Stimulated activated CD8-positive, alpha-beta memory T cell treated with anti-CD3 and anti-CD28 coated beads, Interleukin-4, amount 100 ng/mL, for 1 hour (primary cell): ENCODE measurements at places on chromosomes 1 and 21.
A peak's percentile ranks its signal among the peaks of the same experiment; 100 is the strongest.

DNA sequence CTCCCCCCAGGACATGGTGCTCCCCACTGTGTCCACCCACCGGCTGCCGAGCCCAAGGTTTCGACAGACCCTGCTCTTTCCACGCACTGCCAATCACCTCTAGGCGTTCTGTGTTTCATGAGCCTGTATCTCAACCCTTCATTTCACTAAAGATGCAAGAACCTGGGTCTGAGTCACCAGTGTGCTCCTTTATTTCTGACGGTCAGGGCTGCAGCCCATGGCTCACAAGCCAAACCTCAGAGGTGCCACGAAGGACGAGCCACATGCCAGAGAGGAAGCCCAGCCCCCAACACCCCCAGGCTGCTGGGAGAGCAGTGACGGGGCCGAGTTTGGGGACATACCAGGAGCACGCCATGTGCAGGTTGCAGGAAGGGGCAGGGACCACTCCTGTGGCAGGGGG, 79.2 kb upstream of the ARHGEF16 start:
- no peak for DNase-seq

DNA sequence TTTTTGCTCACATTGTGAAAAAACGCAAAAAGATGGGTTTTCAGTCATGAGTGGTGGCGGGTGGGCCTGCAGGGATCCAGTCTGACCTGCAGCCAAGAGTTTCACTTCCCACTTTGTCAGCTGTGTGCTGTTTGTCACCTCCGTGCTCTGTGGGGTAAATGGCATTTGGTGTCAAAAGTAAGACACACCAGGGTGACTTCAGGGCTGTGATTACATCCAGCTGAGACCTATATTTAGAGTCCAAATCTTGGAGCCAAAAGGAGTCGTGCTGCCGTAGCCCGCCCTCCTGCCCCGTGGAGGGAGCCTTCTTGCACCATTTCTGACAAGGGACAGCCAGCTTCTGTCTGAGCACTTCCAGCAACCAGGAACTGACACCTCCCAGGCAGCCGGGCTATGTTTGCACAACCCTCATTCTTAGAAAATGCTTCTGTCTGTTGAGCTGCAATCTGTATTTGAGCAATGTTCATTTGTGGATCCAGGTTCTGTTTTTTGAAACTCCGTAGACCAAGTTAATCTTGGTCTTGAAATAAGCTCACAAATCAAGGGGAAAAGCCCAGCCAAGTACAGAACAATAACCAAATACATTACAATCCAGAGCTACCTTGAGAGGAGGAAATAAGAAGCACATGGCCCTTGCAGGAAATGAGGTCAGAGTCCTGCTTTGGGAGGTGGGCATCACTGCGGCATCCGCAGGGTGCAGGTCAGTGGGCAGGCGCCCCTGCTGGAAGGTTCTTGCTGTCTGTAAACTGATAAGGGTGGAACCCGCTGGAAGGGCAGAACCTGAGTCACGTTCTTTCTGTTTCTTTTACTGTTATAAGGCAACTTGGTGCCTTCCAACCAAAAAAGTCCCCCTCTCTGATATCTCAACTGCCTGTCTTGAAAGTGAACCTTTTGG, 14.4 kb downstream of the ABCG1 start:
- no peak for DNase-seq

- no peak for DNase-seq
Measured at GRCh38 chr1:157695417-157695816, 5.2 kb downstream of the FCRL3 start.

GRCh38 chr1:61674221-61674620, 50.7 kb downstream of the TM2D1 start:
- no peak for DNase-seq

GRCh38 chr1:222099746-222100145, 357.9 kb upstream of the DUSP10 start:
- DNase-seq = no peak

- no peak for DNase-seq
Measured at GRCh38 chr1:228857611-228858010, 122.3 kb downstream of the RHOU start.

DNA sequence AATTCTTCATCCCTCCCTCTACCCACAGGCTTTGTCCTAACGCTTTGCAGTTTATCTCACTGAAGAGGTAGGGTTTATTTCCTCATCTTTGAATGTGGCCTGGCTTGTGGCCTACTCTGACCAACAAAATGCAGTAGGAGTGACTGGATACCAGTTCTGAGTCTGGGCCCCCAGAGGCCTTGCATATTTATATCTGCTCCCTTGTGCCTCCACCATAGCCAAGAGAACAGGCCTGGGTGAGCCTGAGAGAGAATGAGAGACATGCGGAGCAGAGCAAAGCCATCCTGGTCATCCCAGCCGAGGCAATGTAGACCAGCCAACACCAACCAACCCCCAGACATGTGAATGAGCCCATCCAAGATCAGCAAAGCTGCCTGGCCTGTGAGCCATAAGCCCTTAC, 30.3 kb downstream of the SMIM12 start:
- no peak for DNase-seq

GRCh38 chr1:109193653-109194590, 19.8 kb upstream of the SARS1 start:
- no peak for DNase-seq

GRCh38 chr1:192726820-192727504, 81.9 kb upstream of the RGS2 start:
- DNase-seq = no peak

- DNase-seq = no peak
Measured at GRCh38 chr1:203206129-203206687, 19.7 kb upstream of the CHI3L1 start.

- no peak for DNase-seq
Measured at GRCh38 chr1:23422241-23422877, 2.2 kb downstream of the TCEA3 start.

GRCh38 chr1:20185834-20186782, at the start of the genes PLA2G2C and UBXN10:
PLA2G2C (minus strand) TSS chr1:20186518; CDS start chr1:20177363, 9,155 bp downstream.
UBXN10 (plus strand) TSS chr1:20186096; CDS start chr1:20190562, 4,466 bp downstream.
- DNase-seq = no peak

DNA sequence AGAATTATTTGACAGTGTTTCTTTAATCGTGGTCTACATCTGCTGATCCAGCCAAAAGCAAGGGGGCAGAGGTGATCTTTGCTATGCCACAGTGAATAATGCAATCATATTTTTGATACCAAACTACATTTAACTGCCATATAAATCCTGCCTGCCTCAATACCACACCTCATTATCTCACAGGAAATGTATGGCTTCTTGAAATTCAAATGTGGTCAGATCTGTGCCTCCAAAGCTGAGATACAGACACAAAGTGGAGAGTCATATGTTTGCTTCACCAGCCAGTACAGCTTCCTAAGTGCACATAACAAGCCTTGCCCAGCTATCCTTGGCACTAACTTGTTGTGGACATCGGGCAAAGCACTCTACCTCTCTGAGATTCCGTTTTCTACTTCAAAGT, 250.0 kb upstream of the NFIA start:
- no peak for DNase-seq

- DNase-seq = no peak
Measured at GRCh38 chr1:85849660-85850059, 141.4 kb upstream of the ZNHIT6 start.

DNA sequence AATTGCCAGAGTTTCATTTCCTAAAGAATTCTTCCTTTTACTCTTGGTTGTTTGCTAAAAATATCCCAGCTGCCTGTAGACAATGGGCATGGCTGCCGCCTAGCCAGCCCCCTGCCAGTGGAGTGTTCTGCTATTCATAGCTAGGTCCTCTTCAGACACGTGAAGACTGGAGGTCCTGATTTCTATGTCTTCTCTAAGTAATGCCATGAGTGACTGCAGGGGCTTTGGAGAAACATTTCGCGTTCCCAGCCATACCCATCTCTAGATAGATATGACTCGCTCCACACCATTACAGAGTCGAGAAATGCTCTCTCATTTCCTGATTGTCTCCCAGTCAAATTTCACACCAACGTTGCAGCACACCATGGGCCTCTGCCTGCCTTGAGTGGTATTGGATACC, 99.5 kb upstream of the BACE2 start:
- no peak for DNase-seq

DNA sequence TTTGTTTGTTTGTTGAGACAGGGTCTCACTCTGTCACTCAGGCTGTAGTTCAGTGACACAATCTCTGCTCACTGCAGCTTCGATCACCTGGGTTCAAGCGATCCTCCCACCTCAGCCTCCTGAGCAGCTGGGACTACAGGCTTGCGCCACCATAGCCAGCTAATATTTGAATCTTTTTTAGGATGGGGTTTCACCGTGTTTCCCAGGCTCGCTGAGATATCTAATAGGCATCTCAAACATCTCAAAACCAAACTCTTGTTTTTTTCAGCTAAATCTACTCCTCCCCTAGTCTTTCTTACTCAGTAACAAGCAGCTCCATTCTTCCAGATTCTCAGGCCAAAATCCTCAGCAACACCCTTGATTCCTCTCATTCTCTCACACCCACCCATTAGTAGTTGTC, 22.0 kb upstream of the SRRM1 start:
- DNase-seq = no peak

GRCh38 chr1:216904471-216904870, 181.2 kb upstream of the ESRRG start:
- no peak for DNase-seq

DNA sequence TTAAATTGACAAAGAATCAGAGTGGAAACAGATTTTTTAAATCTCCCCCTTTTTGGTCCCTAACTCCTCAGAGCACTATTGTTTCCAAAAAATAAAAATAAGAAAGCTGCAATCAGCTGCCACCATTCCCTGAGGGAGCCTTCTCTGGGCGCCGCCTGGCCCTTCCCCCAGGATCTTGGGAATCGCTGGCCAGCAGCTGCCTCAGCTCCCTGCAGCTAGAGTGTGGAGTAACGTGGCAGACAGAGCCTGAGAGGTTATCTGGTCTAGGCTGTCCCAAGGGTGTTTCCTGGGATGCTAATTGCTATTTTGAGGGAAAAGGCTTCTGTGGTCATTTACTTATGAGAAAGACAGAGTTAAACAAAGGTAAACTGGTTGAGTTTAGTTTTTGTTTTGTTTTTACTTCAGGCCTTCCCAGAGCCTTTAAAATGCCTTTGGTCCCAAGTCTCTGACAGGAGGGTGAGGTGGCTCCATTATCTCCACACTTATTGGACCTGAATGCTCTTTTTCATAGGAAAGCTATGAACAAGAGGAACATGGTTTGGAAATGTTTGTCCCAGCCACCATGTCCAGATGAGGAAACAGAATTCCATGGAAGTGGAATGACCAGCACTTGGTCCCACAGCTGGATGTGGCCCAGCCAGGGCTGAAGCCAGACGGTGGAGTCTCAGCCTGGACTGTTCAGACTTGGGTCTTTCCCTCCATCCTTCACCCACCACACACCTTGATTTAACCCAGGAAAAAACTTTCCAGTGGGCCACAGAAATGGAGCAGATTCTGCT, 14.1 kb upstream of the KIAA1614 start:
- no peak for DNase-seq

DNA sequence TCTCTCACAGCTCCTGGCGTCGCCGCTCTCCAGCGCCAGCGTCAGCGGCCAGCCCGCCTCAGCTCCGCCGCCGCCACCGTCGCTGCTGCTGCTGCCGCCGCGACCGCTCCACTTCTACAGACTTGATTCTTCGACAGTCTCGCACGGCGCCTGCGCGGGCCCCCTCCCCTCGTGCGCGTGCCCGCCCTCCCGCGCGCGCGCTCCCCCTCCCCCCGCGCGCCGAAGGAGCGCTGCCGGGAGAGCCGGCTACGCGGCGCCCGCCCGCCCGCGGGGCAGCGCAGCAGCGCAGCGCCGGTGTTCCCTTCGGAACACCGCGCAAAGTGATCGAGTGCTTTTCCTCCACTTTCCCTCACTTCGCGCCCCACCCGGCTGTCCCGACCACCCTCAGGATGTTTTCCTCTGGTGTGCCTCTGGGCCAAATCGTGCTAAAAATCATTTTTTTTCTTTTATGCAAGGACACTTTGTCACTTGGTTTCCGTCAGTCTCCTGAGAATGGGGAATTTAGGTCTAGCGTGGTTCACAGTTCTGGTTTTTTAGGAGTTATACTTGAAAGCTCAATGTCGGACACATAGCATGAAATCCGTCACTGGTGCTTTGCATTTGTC, at the start of gene IRF2BP2:
Gene IRF2BP2, minus strand, starts transcription at position 118 of the 605 bp plus-strand sequence. CDS start 684 bp downstream, outside the sequence.
- peak; percentile 69 for DNase-seq

- DNase-seq = no peak
Measured at GRCh38 chr1:8822373-8823294, 5.2 kb upstream of the RERE start.

DNA sequence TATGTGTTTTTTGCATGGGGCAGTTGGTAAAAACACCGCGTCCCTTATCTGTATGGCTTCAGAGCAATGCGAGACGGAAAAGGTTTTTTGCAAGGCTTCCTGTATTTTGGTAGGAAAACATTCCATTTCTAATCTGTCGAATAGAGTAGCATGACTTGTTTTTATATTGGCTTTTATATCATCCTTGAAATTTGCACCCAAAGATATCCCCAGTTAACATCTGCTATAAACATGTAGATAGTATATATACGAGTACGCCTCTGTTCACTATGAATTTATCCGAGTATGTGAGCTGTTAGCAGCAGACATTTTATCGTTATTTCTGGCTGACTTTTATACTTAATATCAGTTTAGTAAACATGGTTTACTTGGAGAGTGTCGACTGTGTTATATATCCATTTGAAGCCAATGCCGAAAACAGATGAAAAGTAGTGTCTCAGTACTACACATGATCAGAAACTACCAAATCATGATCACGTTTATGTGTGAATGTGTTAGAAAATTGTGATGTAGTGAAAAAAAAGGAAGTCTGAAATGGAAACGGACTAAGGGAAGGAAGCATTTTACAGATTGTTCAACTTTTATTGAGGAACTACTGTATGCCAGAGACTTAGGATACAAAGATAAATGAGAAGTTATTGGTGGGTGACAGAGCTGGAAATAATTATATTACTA, 1.0 kb downstream of the LEPR start:
- no peak for DNase-seq

DNA sequence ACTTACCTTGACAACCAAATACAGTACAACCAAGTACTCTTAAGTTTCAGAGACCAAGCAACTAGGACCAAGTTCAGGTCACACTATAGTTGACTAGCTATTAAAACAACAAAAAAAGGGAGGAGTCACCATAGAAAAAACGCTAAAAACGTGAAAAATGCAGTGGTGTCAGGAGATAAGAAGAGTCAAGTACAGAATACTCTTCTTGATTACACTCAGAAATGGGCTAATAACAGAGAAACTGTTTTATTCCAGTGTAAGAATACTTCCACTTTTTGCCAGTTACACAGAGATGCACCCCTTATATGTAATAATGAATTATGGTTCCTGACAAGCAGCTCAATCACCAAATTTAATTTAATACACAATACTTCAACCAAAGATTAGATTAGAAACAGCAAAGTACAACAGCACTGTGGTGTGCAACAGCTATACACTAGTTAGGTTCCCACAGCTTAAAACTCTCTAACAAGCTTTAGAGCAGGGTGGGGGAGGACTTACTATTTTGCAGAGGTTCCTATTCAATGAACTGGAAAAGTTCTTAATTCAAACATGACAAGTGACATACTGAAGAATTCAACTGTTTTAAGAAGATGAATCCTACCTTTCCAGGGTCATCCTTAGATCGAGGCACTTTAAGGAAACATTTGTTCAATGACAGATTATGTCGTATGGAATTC, 70.4 kb downstream of the FOXJ3 start:
- no peak for DNase-seq

GRCh38 chr1:94304553-94304952, 67.2 kb upstream of the ARHGAP29 start:
- DNase-seq = no peak
